ENCODE measurements at places on chromosomes 11 and 22.

GRCh38 chr22:21451545-21452520 lies 15.4 kb upstream of the TMEM191C start:
- no peak for DNase-seq

DNA sequence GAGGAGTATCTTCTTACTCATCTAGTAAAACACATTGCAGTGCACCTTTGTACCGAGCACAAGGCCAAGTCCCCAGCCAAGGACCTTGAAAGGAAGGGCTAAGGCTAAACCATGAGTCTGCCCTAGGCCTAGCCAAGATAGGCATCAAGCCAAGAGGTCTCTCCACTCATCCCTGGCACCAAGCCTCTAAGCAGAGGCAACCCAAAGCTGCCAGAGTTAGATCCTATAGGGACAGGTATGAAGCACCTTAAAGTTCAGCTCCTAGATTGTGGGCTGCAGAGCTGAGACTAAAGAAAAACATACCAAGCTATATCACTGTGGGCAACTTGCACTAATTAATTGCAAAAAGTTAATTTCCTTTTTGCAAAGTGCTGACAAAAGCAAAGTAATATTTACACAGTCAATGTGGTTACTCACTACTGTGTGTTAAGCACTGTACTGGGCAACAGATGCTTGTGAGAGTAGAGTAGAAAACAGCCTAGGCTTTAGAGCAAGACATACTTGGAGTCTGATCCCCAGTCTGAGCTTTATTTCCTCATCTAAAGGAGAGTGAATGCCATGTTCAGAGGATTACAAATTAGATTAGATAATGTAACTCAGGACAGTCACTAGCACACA lies 7.2 kb downstream of the COA4 start:
- DNase-seq: peak; percentile 17

GRCh38 chr22:29125443-29125778 lies 52.6 kb downstream of the KREMEN1 start:
- no peak for DNase-seq

DNA sequence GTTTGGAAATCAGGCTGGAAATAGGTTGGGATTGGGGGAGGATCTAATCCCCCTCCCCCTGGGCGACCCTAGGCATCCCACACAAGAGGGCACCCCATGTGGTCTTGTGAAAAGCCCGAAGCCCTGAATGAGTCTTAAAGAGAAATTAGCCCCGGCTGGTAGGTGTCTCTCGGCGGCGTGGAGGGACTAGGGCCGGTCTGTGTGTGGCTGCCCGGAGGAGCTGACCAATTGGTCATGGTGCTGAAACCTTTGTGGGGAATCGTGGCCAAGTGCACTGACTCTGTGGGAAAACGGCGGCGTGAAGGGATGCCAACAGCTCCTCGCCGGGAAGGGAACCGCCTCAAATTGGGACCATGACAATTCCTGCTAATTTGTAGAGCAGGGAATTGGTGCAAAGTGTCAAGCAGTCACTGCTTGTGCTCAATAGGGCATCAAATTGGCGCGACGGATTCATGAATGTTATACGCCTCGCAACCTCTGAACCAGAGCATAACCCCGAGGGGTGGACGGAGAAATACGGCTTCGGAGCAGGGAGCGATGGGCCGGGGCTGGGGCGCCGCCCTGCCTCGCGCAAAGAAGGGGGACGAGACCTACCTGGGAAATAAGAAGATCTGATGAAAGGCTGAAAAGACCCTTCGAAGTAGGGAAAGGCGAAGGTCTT lies 1.5 kb downstream of the DBX1 start:
- DNase-seq: no peak

DNA sequence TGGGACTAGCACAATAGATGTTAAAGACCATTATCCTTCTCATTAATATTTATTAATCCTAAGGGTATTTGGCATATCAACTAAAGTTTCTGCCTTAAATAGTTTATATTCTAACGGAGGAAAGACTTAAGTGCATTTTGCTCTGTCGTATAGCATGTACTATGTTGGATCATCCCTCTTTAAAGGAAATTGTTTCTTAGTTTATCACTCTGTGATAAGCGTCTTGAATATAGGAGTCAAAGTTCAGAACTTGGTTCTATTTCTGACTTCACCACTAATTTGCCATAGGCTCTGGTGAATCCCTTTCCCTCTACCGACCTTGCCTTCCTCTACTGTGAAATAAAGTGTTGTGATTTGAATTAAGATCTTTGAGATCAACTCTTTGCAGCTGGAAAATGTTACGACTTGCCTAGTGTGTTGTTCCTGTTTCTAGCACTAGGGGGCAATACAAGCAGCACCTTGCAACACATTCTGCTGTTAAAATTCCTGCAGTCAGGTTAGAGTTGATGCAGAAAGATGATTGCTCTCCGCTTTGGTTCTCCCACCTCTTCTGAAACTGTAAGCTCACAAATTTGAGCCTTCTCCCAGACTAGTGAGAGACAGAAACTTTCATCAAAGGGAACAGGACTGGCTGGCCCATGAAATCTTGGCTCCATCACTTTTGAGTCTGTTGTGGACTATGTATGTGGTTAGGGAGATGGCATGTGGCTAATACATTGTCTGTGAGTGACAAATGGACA lies 27.8 kb upstream of the ZNRF3 start:
- peak; percentile 73 for DNase-seq

GRCh38 chr22:46812034-46812605 lies 49.7 kb downstream of the TBC1D22A start:
- no peak for DNase-seq

GRCh38 chr11:107549253-107549953 lies 16.1 kb downstream of the ALKBH8 start:
- peak; percentile 62 for DNase-seq

DNA sequence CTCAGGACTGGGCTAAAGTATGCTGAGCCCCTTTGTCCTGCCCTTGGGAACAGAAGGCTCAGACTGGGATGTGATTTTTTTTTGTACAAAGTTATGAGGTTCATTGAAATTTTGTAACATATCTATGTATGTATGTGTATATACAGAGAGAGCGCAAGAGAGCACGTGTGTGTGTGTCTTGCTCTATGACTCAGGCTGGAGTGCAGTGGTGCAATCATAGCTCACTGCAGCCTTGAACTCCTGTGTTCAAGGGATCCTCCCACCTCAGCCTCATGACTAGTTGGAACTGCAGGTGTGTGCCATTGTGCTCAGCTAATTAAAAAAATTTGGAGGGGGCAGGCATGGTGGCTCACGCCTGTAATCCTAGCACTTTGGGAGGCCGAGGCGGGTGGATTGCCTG lies 5.7 kb downstream of the TMEM25 start:
- no peak for DNase-seq

GRCh38 chr11:4087551-4087950 lies 7.0 kb upstream of the RRM1 start:
- DNase-seq: no peak

- DNase-seq: peak; percentile 20
Observed at GRCh38 chr11:85180528-85180927, 446.6 kb downstream of the DLG2 start.

GRCh38 chr11:130721736-130722135 lies 194.5 kb downstream of the SNX19 start:
- no peak for DNase-seq

DNA sequence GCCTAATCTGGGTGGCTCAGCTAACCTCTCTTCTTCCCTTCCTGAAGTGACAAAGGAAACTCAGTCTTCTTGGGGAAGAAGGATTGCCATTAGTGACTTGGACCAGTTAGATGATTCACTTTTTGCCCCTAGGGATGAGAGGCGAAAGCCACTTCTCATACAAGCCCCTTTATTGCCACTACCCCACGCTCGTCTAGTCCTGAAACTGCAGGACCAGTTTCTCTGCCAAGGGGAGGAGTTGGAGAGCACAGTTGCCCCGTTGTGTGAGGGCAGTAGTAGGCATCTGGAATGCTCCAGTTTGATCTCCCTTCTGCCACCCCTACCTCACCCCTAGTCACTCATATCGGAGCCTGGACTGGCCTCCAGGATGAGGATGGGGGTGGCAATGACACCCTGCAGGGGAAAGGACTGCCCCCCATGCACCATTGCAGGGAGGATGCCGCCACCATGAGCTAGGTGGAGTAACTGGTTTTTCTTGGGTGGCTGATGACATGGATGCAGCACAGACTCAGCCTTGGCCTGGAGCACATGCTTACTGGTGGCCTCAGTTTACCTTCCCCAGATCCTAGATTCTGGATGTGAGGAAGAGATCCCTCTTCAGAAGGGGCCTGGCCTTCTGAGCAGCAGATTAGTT lies 14.2 kb upstream of the UVRAG start:
- DNase-seq: no peak

DNA sequence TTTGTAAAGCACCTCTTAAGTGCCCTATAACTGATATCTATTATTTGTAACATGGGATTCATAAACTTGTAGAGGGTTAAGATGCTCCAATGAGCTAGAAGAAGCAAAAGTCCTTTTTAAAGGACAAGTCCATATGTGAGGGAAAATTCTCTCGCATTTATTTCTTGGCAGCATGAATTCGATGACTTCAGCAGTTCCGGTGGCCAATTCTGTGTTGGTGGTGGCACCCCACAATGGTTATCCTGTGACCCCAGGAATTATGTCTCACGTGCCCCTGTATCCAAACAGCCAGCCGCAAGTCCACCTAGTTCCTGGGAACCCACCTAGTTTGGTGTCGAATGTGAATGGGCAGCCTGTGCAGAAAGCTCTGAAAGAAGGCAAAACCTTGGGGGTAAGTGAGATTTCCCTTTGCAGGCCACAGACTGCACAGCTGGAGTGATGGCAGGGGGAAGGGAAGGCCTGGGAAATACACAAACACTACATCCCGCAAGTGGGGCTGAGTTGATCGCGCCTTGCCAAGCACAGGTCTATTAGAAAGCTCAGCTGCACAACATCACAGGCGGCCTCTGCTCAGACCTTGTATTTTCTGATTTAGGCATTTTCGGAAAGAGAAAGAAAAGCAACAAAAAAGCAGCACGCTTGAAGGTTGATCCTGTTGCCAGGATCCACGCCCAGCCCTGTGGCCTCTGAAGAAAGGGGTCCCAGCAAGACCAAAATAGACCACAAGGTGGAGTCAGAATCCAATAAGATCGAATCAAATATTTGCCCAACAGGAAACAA lies 1.5 kb downstream of the MS4A8 start:
- DNase-seq: peak; percentile 10

DNA sequence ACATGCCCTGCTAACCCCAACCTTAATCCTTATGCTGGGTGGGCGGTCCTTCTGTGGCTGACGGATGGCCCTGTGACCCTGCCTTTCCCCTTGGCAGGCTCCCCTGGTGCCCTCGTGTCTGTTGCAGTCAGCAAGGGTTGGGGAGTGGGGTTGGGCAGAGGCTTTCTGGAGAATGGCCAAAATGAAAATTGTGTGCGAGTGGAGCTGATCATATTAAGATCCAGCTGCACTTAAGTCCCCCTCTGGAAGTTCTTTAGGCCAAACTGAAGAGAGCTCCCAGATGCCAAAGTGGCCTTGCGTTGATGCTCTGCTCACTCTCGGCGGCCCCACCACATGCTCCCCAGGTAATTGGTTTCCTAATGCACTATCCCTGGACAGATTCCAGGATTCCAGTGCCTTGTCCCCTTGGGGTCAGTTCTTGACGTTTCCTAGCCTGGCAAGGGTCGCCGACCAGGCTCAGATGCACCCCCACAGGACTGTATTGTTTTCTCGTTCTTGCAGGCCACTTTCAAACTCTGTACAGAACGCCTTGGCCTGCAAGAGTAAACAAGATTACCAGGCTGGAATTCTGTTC lies 16.4 kb upstream of the C11orf96 start:
- DNase-seq: no peak

Data from MM.1S (cell line).